Stimulated activated CD4-positive, alpha-beta T cell treated with anti-CD3 and anti-CD28 coated beads, Interleukin-4, amount 100 ng/mL, for 24 hours (primary cell): ENCODE measurements at places on chromosomes 13 and 19.

DNA sequence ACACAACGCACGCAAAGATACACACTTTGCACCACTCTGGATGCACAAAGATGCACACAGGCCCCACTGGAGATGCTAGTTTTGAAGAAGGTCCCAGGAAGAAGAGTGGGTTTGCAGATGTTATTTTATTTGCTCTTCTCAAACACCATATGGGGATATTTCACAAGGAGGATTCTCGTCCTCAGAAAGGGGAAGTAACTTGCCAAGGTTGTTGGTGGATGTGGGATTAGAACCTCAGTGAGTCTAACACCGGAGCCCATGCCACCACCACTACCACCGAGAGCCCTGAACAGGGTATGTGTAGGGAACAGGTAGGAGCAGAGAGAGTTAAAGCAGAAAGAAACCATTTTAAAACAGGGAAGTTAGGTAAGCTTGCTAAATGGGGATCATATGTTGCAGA is 9.6 kb upstream of the CEACAM6 start:
- DNase-seq, result no peak

DNA sequence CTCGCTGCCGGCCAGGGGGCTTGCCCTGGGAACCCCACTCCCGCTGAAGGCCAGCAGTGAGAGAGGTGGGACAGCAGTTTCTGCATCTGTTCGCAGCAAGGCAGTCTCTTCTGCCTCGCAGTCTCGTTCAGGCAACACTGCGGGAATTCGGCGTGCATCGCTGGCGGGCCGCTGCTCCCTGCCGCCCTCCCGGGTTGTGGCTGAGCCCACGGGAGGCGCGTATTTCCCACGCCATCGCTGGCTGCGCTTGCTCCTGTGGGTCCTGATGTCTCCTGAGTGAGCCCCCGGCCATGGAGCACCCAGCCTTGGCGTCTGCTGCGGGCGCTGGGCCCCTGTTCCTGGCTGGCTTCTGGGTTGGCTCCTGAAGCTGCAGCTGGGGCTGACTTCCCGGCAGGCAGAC is 227.9 kb downstream of the TEX29 start:
- DNase-seq, result no peak

DNA sequence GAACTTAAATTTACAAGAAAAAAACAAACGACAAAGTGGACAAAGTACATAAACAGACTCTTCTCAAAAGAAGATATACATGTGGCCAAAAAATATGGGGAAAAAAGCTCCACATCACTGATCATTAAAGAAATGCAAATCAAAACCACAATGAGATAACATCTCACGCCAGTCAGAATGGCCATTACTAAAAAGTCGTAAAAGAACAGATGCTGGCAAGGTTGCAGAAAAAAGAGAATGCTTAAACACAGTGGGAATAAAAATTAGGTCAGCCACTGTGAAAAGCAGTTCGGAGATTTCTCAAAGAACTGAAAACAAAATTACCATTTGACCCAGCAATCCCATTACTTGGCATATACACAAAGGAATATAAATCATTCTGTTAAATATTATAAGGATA is 132.7 kb downstream of the UGGT2 start:
- DNase-seq, result no peak

GRCh38 chr13:89932902-89933301 is 1414.6 kb upstream of the MIR17HG start:
- no peak for DNase-seq

DNA sequence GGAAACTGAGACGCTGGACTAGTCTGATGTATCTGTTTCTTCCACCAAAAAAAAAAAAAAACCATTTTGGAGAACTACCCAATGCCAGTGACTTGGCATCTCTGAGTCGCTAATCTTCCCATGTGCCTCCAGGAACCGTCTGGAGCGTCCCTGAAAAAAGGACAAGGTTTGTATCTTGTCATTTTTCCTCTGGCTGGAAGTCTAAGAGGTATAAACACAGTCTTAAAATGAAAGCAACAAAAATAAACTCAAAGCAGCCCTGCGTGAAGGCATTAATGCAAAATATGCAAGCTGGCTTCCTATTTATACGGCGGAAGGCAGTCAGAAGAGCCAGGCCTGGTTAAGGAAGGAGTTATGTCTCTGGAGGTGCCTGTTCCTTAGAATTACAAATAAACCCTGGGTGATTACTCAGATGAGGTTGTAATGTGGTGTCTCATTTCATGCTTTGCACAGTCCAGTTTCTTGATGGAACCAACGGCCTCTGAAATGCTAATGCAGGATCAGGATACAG is 20.3 kb downstream of the ACTN4 start:
- DNase-seq, result no peak

DNA sequence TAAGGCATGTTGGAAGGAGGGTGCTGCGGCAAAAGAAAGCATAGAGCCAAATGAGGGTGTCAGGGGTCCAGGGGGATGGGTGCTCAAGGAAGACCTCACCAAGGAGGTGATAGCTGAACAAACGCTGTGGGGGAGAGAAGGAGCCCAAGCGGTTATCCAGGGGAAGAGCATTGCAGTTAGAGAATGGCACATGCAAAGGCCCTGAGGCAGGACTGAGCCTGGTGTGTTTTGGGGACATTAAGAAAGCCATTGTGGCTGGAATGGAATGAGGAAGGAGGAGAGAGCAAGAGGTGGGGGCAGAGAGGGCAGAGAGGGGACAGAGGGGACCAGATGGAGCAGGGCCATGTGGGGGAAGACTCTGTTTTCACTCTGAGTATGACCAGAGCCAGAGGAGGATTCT is 6.1 kb upstream of the MYH14 start:
- DNase-seq, result no peak

DNA sequence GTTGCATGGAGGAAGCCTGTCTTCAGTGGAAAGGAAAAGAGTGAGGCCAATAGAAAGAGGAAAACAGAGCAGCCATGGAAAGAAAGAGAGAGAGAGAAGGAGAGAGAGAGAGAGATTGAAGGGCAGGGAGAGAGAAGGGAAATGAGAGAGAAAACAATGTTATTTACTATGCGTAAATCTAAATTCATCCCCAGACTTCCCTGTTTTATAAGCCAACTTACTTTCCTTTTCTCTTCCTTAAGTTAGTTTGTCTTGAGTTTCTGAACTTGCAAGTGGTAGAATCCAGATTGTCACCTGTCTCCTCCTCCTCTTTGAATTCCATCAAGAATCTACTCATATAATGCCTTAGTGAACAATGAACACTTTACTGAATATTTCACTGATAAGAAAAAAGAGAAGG is 16.8 kb upstream of the RCBTB2 start:
- no peak for DNase-seq

DNA sequence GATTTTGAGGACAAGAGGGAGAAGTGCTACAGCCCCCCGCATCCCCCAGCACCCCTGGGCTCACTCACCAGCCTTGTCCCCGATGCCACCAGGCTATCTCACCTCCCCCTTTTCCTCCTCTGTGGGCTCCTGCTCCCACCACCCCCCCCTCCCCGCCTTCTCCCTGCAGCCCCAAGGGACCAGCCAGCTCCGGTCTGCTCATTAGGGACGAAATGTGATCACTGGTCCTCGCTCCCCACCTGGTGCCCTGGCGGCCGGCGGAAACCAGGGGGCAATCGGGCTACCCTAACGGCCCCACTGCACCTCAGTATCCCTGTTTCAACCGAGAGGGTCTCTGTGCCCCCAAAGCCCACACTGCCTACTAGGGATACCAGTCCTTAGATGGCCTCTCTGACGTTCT is 2.7 kb downstream of the GPR4 start:
- DNase-seq, result no peak

DNA sequence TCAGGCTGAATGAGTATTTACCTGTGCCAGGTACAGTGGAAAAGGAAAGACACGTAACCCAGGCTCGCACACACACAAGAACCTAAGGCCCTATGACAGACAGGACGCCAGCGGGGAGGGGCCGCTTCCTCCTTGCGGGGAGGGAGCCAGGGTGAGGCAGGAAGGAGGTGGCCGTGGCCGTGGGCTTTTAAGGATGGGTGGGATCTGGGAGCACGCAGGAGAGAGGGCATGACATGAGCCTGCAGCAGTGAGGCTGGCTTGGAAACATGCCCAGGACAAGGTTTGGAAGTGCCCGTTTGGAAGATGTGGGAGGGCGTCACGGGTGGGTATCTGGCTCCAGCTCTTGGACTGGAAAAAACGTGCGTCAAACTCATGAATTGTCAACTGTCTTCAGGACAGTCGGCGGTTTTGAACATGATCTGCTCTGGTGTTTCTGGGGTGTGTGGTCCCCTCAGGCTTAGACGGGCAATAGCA is 20.1 kb downstream of the SH3GL1 start:
- DNase-seq, result peak; percentile 32

- DNase-seq, result no peak
Observed at GRCh38 chr19:18225702-18226468, at the start of gene PDE4C. Gene PDE4C (minus strand): TSS chr19:18226438. CDS start chr19:18226415, 23 bp downstream.

DNA sequence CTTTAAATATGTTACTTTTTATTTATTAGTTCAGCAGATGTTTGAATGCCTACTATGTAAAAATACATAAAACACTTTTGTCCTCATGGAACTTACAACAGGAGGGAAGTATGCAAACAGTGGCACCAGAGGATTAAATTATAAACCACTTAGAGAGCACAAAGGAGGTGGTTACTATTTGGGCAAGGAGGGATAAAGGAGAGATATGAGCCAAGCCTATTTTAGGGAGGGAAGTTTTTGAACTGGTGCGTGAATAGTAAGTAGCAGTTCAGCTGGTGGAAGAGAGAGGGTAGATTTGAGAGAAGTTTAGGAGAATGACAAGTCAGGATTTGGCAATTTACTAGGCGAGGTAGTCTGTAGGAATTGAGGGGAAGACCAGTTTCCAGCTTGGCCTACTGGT is 8.6 kb downstream of the AKAP11 start:
- no peak for DNase-seq

GRCh38 chr19:32498648-32499200 is 82.3 kb upstream of the PDCD5 start:
- DNase-seq, result no peak

DNA sequence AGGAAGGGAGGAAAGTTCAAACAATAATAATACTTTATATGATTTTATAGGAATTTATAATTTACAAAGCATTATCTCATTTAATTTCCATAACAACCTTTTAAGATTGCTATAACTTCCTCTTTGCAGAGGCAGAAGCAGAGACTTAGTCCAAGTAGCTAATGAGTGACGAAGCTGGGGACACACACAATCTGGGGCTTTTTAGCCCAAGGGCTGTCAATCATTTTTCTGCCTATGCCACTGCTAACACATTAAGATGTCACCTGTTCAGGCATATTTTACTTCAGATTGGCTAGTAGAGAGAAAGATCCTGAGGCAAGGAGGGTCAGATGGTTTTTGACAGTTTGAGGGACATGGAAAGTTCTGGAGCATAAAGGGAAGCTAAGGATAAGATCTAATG is 12.6 kb downstream of the SCEL start:
- DNase-seq, result no peak

GRCh38 chr19:1016647-1017114 is 4.2 kb downstream of the TMEM259 start:
- DNase-seq, result no peak

DNA sequence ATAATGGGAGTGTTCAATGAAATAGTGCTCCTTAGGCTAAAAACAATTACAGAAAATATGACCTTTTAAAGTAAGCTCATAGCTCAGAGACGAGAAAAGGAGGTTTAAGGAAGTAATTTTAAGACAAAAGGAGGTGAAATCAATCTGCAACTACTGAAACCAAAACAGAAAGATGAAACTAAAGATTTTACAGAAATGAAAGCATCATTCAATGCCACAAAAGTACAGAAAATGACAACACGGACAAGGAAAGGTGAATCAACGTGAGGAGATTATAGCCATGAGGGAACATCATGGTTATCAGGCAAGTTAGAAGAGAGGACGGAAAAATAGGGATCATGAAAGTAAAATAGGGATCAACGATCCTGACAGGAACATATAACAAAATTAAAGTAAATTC is 745.2 kb downstream of the PCDH17 start:
- DNase-seq, result no peak

DNA sequence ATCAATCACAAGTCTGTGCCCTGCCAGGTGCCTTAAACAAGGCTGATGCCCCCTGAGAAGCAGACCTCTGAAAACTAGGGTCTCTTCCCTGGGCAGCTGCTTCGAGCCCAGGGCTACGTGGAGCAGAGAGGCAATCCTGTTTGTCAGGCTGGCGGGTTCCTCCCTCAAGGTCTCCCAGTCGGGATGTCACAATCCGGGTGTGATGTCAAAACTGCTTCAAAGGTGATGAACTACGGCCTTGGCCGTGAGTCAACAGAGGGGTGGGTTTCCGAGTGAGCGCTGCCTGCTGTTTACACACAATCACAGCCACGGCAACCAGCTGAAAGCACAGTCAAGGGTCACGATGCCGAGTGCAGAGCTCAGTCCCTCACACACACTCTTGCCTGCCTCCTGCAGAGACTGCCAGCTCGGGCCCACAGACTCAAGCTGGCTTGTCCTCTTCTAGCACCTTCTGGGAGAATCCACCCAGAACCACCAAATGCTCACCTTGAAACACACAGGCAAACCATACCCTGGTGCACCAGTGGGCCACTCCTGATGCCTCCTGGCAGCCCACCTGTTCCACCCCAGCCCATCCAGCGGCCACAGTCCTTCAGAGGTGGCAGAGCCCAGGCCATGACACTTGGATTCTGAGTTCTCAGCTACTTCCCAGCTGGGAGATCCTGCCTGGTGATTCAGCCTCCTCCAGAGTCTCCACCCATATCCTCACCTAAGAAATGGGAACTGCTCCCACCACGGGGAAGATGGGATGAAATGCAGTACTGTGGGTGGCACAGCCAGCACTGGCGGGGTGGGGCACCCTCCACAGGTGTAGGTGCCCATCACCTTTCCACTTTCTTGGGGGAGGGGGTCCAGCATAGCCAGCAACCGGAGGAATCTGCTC is 6.8 kb downstream of the ELL start:
- DNase-seq, result no peak

DNA sequence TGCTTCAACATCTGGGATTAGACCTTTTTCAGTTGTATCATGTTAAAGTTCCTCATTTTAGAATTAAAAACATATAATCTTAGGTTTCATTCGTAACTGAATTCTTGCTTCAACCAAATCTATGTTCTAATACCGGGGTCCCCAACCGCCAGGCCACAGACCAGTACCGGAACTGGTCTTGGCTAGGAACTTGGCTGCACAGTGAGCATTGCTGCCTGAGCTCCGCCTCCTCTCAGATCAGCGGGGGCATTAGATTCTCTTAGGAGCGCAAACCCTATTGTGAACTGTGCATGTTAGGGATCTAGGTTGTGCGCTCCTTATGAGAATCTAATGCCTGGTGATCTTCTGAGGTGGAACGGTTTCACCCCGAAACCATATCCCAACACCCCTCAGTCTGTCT is 19.2 kb downstream of the ITM2B start:
- no peak for DNase-seq

DNA sequence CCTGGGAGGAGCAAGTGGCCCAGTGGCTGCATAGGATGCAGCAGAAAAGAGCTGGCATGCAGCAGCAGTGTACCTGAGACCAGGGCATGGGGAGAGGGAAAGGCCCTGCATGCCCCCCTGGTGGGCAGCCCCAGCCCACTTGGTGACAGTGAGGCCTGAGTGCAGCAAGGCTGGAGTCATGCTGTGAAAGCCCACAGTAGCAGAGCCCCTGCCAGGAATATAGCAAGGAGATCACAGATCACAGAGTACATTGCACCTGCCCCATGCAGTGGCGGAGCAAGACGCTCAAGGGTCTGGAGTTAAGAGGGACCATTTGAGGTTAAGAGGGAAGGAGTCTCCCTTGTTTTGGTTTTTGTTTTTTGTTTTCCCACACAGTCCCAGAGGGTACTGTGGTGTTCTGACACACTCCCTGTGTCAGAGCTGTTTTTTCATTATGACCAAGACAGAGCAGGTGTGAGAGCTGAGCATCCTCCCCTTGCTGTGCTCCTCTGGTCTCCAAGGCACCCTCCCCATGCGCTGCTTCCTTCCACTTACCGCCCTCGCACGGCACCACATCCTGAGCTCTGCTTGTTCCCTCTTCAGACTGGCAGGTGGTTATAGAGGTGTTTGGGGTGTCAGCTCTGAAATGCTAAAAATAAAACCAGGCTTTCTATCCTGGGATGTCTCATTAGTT is 85.0 kb upstream of the UBL3 start:
- peak; percentile 72 for DNase-seq
